Stimulated activated CD4-positive, alpha-beta T cell treated with anti-CD3 and anti-CD28 coated beads, Interleukin-4, amount 100 ng/mL, for 24 hours (primary cell): ENCODE measurements at places on chromosomes 4 and X.

GRCh38 chr4:1948892-1949436, 59.8 kb downstream of the NELFA start:
- DNase-seq: no peak

- no peak for DNase-seq
Measured at GRCh38 chrX:72492499-72492898, 80.1 kb downstream of the HDAC8 start.

DNA sequence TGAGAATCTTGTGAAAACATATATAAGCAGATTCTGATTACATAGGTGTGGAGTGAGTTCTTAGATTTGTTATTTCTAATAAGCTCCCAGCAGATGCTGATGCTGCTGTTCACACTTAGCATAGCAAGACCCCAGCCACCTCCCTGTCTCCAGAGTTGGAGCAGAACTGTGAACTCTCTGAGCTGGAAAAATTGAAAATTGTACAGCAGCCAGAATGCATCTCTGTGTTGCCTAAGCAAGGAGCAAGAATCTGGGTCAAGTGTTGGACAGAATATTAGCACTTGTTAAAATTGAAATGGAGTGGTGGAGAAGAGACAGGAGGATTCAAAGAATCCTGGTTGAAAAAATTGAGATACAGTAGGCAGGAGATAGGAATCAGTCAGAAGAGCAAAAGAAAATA, 146.6 kb upstream of the FAM47C start:
- DNase-seq: no peak

- DNase-seq: no peak
Measured at GRCh38 chr4:68569466-68570121, 6.5 kb downstream of the UGT2B17 start.

DNA sequence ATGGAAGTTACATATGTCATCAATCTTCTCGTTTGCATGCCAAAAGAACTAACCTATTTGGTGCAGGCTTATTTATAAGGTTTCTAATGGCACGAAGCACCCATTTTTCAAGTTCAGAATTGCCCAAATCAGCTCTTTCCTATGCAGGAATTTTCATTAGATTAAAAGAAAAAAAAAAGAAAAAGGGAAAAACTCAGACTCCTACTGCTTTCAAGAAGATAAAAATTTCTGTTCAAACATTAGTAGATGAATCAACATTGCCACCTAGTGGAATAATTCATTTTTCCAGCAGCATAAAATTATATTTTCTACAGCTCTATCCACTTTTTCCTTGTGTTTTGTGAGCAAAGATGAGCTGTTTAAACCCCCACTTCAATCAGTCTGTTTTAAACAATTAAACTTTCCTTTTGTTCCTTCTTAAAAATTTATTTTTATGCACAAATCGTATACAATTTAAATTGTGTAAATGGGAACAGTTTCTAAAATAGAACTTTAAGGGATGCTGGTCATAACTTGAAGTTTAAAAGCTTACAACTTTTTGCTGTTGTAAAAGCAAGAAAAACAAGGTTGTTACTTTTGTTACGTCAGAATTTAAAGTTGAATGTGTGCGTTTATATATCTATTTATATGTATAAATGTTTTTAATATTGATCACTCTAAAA, 309.9 kb downstream of the ARAP2 start:
- DNase-seq: no peak

- no peak for DNase-seq
Measured at GRCh38 chr4:101649790-101650515, 140.6 kb upstream of the BANK1 start.

DNA sequence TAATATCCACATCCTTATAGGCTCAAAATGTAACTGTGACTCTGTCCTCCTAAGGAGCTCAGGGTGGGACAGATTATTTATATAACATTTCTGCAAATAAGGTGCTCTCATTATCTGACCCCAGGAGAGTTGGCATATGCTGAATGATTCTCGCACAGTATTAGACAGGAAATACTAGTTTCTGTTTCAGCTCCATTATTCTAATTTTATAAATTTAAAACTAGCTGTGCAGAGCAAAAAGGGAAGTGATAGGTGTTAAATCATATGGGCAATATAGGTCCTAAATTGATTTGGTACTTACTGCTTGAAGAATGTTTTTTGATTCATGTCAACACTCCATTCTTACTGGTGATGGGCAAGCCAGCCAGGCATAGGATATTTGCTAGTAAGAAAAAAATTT, 141.5 kb downstream of the GLRA2 start:
- DNase-seq: no peak

DNA sequence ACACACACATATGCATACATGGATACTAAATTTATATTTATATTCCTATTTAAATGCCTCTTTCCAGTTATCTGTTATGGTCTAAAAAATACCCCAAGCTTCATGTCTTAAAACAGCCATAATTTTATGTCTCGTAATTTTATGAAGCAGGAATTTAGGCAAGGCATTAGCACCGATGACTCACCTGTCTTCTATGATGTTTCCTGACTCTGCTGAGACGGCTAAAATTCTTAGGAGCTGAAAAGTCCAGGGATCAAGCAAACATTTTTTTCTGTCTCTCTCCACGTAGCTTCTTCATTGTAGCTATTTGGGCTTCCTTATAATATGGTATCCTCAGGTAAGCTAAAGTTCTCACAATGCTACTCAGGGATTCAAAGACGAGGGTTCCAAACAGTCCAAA, 930.3 kb downstream of the STIM2 start:
- DNase-seq: no peak

DNA sequence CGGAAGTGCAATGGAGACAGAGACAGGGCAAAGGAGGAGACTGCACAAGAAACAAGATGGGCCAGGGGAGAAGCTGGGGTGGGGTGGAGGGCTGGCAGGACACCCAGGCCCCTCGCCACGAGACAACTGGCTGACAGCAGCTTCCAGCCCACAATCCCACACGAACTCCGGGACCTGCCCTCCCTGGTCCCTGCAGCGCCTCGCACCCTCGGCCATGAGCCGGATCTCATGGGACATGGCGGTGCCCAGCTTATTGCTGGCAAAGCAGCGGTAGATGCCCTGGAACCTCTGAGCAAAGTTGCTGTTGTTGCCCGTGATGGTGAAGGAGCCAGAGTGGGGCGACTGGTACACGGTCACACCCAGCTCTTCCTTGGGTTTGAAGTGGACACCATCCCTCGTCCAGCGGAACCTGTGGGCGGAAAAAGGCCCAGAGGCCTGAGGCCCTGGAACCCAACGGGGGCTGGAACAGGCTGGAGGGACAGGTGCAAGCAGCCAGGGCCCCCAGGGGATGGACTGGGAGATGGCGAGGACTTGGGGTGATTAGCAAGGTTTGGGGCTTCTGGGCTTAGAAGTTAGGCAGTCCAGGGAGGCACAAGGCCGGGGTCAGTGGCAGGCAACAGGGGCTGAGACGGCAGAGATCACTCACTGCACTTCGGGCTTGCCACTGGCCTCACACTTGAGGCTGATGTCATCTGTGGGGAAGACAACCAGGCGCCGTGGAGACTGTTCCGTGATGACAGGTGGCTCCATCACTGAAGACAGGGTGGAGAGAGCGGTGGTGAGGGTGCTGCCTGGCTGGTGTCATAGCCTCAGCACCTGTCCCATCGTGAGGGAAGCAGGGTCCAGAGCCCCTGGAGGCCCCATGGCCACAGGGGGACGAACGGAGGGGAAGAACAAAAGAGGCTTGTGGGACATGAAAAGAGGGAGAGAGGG, 13.8 kb downstream of the L1CAM start:
- no peak for DNase-seq

DNA sequence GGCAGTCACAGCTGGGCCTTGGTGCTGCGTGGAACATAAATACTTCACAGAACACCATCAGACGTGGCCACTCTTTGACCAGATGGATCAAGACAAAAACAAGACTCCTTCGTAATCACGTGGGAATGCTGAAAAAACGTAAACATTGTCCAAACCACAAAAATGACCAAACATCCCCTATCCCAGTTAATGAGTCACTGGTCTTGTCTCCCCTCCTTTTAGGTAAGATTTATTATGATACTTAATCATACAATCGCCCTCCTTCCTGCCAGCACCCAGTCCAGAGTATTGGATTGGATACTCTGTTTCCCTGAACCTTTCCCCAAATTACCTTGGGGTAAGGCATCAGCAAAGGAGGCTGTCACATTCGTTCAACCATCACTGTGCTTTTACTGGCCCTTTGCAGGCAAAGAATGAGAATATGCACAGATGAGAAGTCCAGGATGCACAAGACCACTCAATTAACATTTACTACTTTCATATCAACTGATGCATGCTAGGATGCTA, 601 bp upstream of the TCEANC start:
- no peak for DNase-seq

DNA sequence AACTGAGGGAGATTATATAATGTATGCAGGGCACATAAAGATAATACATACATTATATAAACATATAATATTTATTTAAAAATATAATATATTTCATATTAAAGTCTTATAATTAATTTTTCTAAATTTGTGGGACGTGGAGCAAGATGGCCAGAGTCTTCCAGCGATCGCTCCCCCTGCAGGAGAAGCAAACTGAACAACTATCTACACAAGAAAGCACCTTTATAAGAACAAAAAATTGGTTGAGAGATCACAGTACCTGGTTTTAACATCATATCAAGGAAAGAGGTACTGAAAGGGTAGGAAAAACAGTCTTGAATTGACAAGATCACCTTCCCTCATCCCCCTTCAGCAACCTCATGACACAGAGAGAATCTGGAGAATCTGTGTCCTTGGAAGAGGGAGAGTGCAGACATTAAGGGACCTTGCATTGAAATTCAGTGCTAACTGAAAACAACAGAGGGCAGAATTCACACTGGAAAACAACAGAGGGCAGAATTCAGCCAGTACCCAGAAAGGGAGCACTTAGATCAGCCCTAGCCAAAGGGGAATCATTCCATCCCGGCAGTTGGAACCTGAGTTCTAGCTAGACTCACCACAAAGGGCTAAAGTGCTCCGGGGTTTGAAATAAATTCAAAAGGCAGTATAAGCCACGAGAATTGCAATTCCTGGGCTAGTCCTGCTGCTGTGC, 262.5 kb upstream of the NDST3 start:
- DNase-seq: no peak

DNA sequence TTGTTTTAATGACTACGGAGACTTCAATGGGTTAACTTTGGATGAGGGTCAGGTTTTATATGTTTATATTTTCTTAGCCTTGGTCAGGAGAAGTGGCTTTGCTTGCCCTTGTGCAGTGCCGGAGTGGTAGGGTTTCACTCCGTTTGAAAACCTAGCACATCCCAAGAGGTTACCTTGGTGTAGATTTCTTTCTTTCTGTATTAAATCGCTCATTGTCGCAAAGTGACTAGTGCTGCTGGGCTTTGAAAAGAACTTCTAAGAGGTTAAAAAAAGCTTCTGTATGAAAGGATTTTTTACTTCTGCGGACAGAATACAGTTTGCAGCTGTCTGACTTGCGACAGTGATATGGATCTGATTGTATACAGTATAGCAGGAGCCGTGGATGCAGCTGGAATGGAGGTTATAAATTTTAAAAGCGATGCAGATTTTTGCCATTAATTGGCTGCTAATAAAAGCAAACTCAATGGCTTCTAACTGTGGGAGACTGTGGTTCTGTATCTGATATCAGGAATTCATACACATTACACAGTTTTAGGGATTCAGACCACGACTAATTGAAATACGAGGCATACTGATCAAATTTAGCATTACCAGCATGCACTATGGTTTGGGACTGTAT, 340.9 kb upstream of the PITX2 start:
- no peak for DNase-seq

DNA sequence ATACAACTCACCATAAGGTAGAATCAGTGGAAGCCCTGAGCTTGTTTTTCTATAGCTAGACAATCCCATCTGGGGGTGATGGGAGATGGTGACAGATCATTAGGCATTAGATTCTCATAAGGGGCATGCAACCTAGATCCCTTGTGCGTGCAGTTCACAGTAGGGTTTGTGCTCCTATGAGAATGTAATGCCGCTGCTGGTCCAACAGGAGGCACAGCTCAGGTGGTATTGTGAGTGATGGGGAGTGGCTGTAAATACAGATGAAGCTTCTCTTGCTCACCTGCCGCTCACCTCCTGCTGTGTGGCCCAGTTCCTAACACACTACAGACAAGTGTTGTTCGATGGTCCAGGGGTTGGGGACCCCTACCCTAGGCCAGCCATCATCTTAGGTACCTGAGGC, 5.9 kb upstream of the GATB start:
- peak; percentile 3 for DNase-seq

GRCh38 chr4:82484996-82485783, 54.8 kb downstream of the ENOPH1 start:
- no peak for DNase-seq
